Stimulated activated CD8-positive, alpha-beta memory T cell treated with anti-CD3 and anti-CD28 coated beads, Interleukin-15, amount 100 ng/mL, for 24 hours (primary cell): ENCODE measurements at places on chromosomes 2 and 18.

DNA sequence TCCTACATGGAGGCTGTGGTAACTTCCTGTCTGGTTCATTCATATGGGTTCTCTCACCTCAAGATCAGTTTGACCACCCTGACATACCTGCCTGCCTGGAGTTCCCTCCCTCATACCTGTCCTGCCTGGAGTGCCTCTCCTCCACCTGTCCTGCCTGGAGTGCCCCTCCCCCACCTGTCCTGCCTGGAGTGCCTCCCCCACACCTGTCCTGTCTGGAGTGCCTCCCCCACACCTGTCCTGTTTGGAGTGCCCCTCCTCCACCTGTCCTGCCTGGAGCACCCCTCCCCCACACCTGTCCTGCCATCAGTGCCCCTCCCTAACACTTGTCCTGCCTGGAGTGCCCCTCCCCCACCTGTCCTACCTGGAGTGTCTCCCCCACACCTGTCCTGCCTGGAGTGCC is 461.9 kb downstream of the PTPRM start:
- DNase-seq = no peak

DNA sequence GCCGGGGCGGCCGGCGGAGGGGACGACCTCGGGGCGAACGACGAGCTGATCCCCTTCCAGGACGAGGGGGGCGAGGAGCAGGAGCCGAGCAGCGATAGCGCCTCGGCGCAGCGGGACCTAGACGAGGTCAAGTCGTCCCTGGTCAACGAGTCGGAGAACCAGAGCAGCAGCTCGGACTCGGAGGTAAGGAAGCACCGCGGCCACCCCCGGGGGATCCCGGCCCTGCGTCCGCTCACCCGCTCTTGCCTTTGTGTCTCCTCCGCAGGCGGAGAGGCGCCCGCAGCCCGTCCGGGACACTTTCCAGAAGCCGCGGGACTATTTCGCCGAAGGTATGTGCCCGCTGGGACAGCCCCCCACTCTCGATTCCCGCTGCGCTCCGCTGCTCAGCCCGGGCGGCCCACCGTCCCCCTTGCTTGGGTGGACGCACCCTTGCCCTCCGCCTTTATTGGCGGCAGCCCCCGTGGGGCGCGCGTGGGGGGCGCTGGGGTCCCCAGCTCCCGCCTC is 611 bp downstream of the TCF7L1 start:
- DNase-seq = no peak

- DNase-seq = no peak
These were observed 50.9 kb downstream of the MYCN start for GRCh38 chr2:15991231-15991630.

DNA sequence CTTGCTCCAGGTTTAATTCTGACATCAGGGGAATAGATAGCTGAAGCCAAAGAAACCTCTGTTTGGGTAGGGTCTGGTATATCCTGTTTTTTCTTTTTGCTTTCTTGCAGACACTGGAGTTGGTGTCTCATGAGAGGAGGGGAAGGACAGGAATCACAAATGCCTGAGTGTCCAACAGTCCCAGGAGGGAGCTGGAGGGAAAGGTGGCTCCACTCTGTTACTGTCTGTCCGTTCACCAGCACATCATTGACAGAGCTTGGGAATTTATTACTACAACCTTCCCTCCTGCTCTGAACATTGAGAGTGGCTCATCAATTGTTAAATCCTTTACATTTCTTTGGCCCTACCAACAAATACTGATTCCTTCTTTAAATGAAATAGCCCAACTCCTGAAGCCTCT is 152.3 kb upstream of the NOSTRIN start:
- no peak for DNase-seq

GRCh38 chr18:27921392-27921791 is 255.5 kb downstream of the CDH2 start:
- DNase-seq = no peak

DNA sequence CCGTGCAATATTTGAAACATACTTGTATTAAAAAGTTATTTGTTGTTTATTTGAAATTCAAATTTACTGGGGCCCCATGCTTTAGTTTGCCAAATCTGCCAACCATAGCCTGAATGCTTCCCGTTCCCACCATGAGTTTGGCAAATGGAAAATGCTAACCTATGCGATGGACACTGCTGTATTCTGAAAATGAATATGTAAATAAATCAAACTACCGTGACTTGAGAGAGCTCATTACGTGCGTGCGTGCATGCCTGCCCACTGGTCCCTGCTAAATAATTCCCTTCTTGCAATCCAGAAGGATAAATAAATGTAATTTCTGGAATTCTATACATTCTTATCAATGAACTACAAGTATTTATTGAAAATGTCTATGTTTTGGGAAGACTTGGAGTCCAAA is 3.2 kb downstream of the BOD1L2 start:
- no peak for DNase-seq

DNA sequence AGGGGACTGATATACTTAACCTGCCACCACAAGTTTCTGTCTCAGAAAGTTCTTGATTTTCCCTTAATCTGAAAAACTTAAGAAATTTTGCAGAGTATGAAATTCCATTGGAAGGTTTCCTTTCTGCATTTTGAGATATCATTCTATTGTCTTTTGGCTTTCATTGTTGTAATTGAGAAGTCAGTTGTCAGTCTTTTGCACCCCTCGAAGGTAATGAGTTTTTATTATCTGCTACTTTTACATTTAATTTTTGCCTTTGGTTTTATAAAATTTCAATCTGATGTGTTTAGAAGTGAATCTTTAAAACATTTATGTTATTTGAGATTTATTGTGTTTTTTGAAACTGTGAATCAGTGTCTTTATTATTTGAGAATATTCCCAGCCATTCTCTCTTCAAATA is 4.8 kb upstream of the IL36A start:
- no peak for DNase-seq

- no peak for DNase-seq
These were observed 5.9 kb upstream of the CETN1 start for GRCh38 chr18:574149-574860.

GRCh38 chr18:26978812-26979341 is 113.4 kb upstream of the AQP4 start:
- DNase-seq = no peak

- DNase-seq = no peak
These were observed 60.0 kb downstream of the SLC16A14 start for GRCh38 chr2:230008708-230009066.

- DNase-seq = no peak
These were observed 225.4 kb upstream of the ID2 start for GRCh38 chr2:8456151-8457091.

DNA sequence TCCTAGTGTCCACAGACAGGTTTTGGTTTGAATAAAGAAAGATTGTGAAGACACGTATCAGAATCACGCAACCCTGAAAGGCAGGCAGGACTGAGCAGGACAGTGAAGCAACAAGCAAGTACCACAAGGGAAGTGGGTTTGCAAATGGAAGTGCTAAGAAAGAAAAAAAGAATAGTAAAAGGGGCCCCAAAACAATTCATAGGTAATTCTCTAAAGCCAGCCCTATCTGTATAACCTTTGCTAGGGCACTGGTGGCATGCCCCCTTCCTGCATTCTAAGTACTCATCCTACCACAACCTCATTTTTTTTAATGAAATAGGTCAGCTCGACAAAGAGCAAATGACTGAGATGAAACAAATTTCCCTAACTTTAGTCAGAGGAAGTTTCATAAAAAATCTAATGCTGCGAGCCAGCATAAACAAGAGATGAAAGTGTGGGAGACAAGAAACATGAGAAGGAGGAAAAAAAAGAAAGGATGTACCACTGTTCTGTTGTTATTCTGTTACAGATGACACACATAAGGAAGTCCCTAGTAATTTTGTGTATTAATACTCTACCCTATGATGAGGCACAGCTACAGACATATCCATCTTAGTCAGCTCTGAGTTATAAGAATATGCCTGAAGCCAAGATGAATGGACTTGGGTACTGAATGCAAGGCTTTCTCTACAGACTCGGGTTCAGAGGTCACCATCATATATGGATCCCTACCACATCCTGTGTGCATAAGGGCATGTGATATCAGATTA is 32.2 kb downstream of the IKZF2 start:
- no peak for DNase-seq

DNA sequence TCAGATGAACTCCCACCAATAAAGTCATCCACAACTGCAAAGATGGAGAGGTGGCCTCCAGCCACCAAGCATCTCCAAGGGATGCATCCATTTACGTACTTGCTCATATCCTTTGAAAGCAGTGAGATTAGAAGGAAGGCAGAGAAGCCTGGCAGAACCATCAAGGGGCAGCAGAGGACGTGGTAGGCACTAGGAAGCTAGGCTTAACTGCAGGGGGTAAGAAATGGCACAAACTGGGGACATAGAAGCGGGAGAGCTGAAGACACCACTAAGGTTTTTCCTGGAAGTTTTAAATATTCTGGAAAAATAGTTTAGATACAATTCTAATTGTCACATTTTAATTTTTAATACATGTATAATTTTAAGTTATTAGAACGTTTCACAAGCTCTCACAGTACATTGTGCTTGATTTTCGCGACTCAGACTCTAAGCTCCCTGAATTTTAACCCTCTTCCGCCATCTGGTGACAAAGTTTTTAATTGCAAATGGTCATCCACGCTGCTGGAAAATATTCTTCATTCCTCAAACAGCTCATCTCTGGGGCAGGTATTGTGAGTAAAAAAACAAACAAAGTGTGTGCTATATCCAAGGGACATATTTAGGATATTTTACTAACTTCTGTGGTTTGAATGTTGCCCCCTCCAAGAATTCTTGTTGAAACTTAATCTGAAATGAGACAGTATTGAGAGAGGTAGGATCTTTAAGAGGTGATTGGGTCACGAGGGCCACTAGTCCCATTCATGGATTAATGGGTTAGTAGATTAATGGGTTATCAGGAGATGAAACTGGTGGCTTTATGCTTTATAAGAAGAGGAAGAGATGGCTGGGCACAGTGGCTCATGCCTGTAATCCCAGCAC is 1.6 kb upstream of the PSTPIP2 start:
- DNase-seq = no peak

GRCh38 chr2:113158884-113159553 is 14.8 kb upstream of the PSD4 start:
- no peak for DNase-seq

DNA sequence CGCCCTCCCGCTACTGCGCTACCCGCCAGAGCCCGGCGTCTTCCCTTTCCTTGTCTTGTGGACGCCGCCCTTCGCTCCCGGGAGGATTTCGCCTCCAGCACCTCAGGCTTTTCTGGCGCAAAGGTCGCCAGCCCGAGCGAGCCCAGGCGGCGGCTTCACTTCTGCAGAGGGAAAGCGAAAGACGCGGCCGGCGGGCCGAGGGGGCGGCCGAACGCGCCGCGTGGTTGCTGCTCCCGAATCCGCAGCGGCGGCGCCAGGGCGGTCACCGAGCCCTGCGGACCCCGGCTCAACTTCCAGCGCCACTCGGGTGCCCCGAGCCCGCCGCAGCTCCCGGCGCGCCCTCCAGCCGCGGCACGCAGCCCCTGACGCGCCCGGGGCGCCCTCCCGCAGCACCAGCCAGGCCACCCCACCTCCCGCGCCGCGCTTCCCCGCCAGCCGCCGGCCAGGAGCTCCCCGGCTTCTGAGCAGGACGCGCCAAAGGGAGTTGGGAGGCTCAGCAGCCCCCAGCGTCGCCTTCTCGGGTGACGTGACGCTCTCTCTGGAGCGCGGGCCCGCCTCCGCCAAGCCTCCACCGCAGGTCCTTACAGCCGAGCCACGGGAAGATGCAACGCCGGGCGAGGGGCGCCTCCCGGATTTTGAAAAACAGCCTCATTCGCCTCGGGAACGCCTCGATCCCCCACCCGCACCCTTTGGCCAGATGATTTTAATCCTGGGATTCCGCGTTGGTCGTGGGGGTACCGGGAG is 84.9 kb upstream of the EPB41L3 start:
- no peak for DNase-seq

DNA sequence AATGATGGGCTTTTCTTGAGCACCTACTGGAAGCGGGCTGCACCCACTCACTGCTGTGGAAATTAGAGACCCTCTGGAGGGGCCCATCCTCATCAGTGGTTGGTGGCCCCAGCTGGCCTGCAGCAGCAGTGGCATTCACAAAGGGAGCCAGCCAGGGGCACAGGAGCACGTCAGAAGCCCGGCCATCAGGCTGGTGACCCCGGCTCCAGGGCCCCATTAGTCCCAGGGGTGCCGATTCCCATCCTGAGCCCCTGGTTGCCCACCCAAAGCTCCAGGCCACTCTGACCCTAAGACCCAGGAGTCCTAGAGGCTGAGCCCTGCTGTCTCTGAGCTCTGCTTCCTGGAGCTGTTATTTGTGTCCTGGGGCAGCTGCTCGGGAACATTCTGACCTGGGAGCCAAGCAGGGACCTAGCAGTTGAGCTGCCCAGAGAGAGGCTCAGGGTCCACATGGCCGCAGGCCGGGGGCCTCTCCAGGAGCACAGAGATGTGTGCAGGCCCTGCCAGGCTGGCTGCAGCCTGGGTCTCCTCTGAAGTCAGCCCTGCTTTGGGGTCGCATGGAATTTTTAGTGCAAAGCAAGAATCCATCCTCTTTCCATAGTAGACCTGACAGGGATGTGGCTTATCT is 207.2 kb downstream of the KLHL29 start:
- no peak for DNase-seq
